ENCODE measurements at places on chromosomes 3 and 15.

DNA sequence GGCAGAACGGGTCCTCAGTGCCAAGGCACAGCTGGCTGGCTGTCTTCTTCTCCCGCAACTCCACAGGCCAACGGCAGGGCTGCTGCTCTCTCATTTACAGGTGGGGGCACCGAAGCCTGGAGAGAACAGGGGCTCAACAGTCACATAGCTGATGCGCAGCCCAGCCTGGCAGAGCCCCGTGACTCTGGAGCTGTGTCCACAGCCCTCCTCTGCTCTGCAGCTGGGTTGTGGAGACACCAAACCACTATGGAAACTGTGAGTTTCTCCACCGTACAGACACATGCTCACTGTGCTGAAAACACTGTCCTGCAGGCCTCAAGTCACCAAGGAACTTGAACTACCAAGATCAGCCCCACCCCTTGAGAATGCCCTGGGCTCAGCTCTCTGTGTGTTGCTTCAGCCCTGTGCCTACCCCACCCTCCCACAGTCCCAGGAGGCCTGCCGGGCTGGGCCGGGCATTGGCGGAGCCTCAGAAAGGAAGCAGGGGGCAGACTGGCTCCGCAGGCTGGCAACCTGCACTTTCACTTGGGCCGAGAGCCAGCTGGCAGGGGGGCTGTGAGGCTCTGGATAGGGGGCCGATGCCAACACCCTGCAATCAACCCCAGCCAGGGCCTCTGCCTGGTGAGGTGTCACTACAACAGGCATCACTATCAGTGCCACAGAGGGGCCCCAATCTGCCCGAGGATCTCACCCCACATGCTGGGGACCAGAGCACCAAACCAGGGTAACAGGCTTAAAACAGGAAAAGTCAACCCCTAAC, 113.7 kb upstream of the RPL32 start:
- DNase-seq = peak; percentile 68

DNA sequence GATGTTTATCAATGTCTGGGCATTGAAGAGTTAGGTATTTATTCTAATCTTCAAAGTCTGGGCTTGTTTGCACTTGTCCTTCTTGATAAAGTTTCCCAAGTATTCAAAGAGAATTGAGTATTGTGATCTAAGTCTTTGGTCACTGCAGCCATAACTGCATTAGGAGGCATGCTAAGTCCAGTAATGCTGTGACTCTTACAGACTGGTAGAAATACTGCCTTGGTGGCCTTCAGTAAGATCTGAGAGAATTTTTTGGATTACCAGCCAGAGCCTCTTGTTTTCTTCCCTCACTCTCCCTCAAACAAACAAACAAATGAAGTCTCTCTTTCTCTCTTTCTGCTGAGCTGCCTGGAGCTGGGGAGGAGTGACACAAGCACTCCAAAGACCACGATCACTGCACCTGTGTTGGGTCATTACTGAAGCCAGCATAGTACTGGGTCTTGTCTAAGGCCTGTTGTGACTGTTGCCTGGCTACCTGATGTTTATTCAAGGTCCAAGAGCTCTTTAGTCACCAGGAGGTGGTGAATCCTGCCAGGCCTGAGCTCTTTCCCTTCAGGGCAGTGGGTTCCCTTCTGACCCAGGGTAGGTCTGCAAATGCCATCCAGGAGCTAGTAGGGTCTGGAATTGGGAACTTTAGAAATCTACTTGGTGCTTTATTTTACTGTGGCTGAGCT, 14.8 kb upstream of the RBP2 start:
- DNase-seq = no peak

DNA sequence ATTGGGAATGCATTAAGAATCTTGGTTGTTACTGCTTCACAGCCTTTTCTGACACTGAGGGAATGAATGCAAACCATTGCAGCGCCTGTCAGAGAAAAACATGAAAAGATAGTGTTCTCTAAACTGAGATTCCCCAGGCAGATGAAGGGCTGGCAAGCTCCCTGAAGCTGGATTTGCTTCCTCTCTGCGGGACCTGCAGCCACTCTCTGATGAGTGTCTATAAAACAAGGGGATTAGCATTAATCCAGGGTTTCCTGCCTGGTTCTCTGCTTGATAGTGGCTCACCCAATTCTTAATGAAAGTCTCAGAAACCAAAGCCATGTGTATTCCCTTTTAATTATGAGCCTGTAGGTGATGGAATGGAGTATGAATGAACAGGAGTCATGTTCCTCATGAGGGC, 344.3 kb upstream of the UMPS start:
- DNase-seq = no peak

- DNase-seq = peak; percentile 44
Measured at GRCh38 chr15:76340803-76341365, 4.3 kb downstream of the ISL2 start.

GRCh38 chr3:141006344-141006743, 44.8 kb upstream of the SPSB4 start:
- DNase-seq = no peak

GRCh38 chr3:53818221-53819162, 27.7 kb downstream of the CHDH start:
- DNase-seq = no peak

DNA sequence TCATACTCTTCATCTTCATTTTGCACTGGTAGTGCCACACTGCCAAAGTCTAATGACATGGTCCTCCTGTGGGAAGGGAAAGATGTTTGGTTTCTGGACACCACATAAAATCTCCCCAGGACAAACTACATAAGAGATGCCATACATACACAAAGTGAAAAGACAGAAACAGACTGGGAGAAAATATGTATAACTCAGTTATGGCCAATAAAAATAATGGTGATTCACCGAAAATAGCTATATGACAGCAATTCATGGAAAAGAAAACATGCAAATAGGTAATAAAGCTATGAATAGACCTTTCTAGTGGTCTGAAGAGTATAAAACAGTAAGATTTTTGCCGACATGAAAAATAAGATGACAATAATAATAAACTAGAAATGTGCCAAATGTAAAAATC, 5.3 kb downstream of the CEP152 start:
- DNase-seq = no peak

GRCh38 chr3:138023754-138024153, 13.8 kb downstream of the CLDN18 start:
- DNase-seq = no peak

DNA sequence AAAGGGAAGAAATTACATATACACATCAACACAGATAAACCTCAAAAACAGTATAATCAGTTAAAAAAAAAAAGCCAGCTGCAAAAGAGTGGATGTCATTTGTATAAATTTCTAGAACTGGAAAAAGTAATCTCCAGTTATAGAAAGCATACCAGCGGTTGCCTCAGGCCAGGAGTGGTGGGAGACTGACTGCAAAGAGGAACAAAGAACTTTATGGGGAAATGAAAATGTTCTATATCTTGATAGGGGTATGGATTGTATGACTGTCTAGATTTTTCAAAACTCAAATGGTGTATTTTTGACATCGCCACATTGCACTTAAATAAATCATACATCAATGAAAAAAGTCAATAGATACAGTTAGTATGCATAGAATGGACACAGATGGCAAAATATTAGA, 241.6 kb downstream of the SCAPER start:
- DNase-seq = no peak

GRCh38 chr3:123068601-123069381, 2.0 kb downstream of the PDIA5 start:
- DNase-seq = no peak

GRCh38 chr3:115982108-115982507, 358.8 kb downstream of the GAP43 start:
- no peak for DNase-seq

DNA sequence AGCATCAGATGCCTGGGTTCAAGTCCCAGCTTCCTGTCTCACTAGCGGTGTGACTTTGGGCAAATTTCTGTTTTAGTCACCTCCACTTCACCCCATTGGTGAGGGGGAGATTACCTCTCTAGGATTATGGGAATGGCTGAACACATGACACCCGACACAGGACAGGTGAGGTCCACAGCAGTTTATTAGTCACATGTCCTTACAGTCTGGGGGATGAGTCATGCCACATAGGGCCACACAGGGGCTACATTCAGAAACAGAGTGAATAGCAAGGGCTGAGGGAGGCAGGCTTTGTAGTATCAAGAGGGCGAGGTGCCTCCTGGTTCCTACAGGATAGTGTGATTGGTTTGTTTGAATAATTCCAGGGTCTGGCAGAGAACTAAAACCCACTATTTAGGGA, 15.2 kb upstream of the ITGA11 start:
- DNase-seq = no peak

GRCh38 chr15:57476533-57476975, 100.2 kb downstream of the CGNL1 start:
- no peak for DNase-seq

DNA sequence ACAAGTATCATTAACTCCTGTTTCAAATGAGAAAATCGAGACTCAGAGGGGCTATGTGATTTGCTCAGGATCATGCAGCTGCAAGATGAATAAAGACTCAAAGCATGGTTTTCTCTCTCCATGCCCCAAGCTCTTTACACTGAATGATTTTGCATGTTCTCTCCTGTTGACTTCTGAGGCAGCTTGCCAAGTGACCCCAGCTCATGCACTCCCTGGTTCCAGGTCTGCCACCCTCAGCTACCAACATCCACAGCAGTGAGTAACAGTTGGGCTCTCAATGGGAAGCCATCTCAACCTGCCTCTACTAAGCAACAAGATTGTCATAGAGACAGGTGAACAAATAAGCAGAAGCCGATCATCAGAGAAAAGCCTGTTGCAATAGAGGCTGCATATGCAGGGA, 116.9 kb upstream of the GADL1 start:
- no peak for DNase-seq

DNA sequence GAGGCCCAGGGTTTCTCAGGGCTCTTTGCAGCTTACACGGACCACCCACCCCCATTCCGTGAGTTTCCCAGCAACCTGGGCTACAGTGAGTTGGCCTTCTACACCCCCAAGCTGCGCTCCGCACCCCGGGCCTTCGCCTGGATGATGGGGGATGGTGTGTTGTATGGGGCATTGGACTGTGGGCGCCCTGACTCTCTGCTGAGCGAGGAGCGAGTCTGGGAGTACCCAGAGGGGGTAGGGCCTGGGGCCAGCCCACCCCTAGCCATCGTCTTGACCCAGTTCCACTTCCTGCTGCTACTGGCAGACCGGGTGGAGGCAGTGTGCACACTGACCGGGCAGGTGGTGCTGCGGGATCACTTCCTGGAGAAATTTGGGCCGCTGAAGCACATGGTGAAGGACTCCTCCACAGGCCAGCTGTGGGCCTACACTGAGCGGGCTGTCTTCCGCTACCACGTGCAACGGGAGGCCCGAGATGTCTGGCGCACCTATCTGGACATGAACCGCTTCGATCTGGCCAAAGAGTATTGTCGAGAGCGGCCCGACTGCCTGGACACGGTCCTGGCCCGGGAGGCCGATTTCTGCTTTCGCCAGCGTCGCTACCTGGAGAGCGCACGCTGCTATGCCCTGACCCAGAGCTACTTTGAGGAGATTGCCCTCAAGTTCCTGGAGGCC, 5.4 kb downstream of the VPS18 start:
- DNase-seq = no peak

- no peak for DNase-seq
Measured at GRCh38 chr3:101377796-101378195, 57.4 kb upstream of the IMPG2 start.

DNA sequence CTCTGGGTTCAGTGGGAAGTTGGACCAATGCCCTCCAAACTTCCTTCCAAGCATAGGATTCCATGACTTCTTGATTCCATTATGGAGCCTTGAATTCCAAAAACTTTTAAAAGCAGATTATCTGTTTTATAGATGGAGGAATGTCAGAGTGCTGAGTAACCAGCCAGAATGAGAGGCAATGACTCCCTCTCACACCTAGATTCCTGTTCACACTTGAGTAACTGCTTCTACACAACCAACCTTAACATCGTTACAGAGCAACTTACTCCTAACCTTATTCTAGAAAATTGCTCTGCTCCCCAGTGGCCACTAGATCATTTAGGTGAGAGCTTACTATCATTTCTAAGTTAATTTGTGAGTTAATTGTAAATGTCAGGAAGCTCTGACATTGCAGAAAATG, 24.2 kb upstream of the NR2F2 start:
- no peak for DNase-seq

DNA sequence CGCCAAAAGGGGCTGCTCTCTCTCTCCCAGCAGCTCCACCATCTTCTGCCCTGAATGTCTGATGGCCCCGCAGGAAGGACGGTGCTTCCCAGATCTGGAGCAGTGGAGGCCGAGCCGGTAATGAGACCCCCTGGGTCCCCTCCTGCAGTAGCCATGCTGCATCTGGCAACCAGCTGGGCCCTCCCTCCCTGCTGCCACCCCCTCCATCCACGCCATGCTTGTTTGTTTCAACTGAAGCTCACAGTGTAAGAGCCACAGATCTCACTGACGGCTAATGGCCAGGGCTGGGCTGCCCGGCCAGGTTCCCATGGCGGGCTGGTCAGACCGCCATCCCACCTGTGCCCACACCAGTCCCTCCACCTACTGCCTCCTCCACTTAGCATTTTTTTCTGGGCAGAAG, 260.8 kb downstream of the UACA start:
- DNase-seq = no peak

- DNase-seq = peak; percentile 60
Measured at GRCh38 chr3:187774185-187774789, 29.0 kb upstream of the BCL6 start.
